ENCODE measurements at places on chromosomes 2 and 18.
A peak's percentile ranks its signal among the peaks of the same experiment; 100 is the strongest.

DNA sequence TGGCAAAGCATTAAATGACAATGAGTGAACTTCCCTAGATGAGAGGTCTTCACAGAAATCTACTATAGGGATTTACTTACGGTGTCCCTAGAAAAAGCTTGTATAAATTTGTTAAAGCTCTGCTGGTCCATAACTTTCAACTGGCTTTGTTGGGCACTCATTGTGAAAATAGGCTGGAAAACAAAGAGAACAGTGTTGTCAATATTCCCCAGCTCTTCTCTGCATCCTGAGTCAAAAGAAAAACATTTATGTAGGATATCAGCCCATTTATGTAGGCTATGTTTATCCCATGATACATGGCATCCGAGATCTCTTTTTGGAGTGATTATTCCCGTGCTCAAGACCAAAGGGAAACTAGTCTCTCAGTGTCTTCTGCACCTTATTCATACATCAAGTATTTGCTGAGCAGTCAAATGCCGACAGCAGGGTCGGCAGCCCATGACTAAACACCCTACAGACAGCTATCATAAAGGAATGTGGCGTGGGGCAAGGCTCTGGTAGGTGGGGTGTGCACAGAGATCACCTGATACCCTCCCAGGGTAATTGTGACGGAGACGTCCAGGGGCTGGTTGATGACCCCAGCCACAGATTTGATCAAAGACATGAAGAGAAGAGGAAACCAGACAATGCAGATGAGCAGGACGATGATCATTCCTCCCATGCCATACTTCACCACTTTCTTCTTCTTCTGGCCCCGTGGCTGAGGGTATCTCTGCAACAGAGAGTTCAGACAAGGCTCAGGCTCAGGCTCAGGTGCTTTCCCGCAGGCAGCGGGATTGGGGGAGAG is 155.9 kb downstream of the NAPG start:
- DNase-seq = no peak

- DNase-seq = peak; percentile 68
Observed at GRCh38 chr2:210577263-210578071, 21.1 kb downstream of the CPS1 start.

DNA sequence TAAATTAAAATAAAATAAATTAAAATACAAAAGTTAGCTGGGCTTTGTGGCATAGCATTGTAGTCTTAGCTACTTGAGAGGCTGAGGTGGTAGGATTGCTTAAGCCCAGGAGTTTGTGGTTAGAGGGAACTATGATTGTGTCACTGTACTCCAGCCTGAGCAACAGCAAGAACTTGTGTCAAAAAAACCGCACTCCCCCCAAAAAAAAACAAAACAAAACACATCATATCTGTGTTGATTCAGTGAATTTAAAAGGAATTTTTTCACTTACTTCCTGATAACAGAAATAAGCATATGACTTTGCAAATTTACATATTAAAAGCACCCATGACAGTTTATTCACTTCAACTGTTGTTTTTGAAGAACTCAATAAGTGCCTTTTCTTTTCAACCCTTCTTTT is 68.1 kb upstream of the PELI1 start:
- DNase-seq = no peak

DNA sequence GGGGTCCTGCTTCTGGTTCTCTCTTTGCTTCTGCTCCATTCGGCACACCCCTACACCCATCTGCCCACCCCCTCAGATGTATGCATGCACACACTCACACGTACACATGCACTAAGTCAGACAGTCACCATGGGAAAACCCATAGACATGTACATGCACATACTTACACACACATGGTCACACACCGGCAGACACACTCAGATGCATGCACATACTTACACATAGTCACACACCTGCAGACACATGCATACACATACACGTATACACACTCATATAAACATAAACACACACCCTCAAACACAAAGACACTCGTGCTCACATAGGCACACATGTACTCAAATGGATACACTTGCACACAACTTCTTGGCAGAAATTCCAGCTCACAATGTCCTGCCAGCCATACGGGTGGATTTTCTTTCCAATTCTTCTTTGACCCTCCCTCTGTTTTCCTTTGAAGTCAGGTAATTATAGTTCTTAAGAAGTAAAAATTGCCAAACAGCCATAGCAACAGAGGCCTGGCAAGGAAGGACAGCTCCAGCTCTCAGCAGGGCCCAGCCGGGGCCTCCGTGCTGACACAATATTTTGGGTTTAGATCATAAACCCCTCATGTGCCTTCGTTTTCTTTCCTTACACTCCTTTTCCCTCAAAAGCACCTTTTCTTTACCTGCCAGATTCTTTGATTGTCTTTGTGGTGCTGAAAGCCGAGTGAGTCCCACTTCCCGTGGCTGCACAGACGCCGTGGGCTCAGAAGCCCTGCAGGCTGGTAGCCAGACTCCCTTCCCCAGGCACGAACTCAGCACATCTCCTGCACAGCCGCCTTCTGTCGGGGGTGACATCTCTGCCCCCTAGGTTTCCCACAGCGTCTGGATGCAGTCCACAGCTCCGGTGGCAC is 195.7 kb downstream of the ARL4C start:
- DNase-seq = peak; percentile 17

GRCh38 chr18:68925268-68925667 is 127.4 kb downstream of the CCDC102B start:
- no peak for DNase-seq

DNA sequence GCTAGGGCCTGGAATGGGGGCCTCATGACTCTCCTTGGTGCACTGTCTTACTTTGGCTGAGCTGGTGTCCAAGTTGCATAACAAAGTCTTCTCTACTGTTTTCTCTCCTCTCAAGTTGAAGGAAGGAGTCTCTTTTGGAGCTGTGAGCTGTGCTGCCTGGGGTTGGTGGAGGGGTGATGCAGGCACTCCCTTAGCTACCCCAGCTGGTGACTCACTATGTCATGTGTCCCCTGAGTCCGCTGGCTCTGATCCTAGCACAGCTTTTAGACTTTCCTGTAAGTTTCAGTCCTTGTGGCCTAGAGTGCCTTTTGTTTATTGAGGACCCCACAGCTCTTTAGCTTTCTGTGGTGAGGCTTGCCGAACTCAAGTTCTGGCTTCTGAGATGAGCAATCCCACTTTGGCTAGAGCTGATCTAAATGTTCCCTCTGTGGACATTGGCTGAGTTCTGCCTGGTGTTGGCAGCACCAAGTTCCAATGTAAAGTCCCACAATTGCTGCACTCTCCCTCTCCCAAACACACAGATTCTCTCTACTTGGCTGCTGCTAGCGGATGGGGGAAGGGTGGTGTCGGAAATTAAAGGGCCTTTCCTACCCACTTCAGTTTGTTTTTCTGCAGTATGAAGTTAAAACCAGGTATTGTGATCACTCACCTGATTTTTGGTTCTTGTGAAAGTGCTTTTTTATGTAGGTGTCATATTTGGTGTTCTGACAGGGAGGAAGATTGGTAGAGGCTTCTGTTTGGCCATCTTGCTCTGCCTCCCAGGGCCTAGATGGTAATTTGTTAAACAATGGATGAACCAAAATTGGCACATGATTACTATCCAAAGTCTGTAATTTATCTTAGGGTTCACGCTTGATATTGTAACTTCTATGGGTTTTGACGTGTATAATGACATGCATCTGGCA is 83.2 kb downstream of the COMMD1 start:
- no peak for DNase-seq

DNA sequence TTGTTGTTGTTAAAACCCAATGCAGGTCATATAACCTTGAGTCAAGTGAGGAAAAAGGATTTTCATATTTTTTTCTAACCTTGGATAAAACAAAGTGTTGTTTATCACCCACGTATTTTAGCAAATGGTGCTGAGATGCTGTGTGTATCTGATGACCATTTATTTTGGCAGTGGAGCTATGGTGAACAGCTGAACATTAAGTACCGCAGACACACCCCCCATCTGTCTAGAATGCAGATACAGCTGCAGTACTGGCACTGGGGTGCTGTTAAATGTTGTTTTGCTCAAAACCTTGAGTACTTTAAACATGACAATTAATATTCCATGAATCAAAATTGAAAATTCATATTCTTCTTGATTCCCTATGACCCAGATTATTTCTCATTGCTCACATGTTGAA is 773.3 kb upstream of the SLC39A10 start:
- DNase-seq = no peak

All from G401 (cell line).